ENCODE measurements at places on chromosomes 5 and 9.

DNA sequence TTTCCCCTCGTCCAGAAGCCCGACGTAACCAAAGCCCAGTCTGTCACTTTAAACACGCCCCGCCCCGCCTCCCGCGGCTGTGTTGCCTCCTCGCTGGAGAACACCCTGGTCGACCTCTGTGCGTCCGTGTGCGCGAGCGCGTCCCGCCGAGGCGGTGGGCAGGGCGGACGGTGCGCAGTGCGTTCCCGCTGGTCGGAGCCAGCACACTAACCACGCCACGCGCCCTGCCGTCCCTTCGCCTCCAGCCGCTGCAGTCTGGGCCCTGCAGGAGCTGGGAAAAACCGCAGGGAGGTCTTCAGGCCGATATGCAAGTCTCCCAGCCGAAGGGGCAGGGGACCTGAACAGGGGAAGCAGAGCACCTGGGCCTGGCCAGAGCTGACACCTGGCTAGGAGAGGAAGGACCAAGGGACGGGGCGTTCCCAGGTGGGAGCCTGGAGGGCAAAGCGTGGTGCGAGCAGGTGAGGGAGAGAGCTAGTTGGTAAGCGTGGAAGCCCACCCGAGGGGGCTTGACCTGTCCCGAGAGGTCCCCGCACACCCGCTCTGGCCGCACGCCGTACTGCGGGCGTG, 1.3 kb upstream of the PHPT1 start:
- peak; percentile 91 for DNase-seq

- DNase-seq, result no peak
Measured at GRCh38 chr5:126595486-126596083, 566 bp upstream of the ALDH7A1 start.

DNA sequence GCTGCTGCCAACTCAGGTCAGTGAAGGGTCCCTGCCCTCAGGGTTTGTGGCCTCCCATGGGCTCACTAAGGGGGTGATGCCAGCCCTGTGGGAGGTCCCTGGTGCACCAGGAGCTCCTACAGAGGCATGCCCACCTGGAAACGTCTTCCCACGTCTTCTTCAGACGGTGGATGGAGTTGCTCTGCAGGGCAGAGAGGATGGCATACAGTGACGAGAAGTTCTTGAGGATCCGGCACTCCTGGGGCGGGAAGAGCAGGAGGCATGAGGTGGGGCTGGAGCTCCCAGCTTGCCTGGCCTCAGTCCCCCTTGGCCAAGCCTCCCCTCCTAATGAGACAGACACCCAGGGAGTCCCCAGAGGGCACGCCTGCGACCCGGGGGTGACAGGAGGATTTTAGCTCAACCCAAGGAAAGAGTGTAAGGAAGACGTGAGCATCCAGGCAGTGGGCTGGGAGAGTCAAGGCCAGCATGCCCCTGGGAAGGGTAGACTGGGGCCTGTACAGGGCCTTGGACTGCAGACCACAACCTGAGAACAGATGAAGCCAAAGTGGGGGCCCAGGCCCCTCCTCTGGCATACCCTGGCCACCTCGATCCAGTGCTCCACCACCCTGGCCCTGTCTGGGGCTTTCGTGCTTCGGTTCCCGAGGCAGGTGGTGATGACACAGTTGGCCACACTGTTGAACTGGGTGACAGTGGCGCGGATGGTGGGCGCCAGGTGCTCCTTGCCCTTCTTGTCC, 14.4 kb downstream of the RALGDS start:
- peak; percentile 11 for DNase-seq

GRCh38 chr5:127426661-127427060, 90.8 kb upstream of the PRRC1 start:
- DNase-seq, result no peak

DNA sequence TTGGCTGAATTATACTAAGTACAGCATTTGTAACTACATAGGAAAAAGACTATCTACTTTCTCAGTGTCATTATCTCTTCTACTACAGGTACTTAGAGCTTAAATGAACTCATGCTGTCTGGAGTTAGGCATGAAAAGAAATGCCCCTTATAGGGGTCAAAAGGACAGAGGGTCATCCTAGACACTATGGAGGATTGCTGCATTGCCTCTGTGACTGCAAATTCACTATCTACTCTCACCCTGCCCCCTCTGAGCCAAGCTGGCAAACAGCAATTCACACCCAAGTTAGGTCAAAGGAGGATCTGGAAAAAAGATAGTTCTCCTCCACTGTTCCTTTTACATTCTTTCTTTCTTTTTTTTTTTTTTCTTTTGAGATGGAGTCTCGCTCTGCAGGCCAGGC, 36.7 kb downstream of the ANKRD31 start:
- no peak for DNase-seq

- peak; percentile 89 for DNase-seq
Measured at GRCh38 chr5:150778517-150779396, at the start of gene SMIM3. TSS of gene SMIM3 (plus strand) at chr5:150778757. CDS start at chr5:150795441, 16,684 bp downstream.

- DNase-seq, result no peak
Measured at GRCh38 chr5:120690621-120691407, 226.7 kb downstream of the PRR16 start.

DNA sequence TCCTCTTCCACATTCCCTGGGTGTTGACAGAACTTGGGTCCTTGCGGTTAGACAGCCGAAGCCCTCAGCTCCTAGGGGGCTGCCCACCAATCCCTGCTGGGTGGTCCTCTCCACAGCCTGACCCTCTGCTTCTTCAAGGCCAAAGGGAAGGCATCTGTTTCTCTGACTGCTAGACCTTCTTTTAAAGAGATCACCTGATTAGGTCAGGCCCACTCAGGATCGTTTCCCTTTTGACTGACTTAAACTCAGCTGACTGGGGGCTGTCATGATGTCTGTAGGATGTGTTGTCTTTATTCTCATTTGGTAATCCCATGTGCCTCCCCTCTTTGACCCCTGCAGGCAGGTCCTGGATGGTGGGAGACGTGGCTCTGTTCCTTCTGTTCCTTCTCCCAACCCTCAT, 207.5 kb downstream of the PAX5 start:
- no peak for DNase-seq

DNA sequence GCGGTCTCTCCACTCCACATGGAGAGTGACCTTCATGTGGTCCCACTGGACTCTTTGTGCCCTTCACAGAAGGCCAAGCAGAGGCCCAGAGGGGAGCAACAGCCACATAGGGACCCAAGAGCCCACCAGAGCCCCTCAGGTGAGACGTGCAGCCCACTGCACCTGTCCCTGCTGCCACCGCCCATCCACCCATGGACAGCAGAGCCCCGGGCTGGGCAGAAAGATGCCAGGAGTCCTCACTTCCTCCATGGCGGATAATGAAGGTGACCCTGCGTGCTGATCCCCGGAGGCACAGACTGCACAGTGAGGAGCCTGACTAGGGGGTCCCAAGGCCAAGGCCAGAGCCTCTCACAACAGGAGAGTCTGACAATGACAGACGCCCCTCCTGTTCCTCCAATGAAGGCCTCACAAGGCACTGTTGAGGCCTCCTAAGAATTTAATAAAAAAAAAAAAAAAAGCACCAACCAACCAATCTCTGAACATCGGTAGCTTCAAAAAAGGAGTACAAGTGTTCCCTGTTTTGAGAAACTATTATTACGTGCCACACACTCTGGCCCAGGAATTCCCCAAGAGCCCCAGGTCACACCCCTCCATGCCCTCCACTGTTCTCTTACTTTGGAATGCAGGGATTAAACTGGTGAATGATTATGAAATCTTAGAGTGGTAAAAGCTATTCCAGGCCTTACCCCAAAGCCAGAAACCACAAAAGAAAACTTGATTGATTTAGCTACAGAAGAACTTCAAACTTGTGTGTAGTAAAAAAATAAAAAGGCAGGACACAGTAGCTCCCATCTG, 2.8 kb upstream of the PPP1R26 start:
- no peak for DNase-seq

DNA sequence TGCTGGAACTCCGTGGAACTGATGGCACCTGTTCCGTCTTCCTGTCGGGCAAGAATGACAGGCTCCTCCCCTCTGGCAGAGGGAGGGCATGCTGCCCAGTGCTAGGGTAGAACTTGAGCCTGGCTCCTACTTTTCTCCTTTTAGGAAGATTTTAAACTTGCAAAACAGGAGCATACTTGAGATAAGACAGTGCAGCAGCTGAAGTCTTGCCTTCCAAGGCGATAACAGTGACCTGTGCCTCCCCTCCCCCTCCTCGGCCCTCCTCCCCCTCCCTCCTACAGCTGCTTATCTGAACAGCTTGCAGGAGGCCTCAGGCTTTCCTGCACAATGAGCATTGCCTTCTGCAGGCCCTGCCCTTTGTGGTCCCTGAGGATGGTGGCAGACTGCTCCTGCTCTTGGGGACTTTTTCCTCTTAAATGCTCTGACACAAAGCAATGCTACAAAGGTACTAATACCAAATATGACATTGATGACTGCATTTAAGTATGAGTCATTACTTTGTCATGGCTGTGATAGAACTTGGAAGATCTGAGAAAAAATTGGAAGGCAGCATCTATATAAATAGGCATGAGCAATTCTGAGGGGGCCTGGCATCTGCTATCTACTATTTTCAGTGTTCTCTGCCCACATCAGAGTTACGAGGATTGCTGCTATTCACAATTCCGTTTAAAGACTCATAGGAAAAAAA, 2.0 kb downstream of the GADD45G start:
- DNase-seq, result peak; percentile 56

DNA sequence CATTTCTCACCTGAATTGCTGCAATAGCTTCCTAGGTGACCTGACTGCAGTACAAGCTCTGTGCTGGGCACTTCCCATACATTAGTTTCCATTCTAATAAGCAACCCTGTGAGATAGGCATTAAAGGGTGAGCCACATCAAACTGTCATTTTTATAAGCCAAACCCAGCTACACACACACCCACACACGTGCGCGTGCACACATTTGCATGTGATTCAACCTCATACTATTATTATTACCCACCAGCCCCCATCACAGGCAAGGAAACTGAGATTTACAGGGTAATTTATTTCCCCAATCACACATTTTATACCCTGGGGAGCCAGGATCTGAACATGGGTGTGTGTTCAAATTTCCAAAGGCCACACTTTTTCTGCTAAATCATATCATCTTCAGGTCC, 93.6 kb downstream of the TTLL11 start:
- DNase-seq, result no peak

DNA sequence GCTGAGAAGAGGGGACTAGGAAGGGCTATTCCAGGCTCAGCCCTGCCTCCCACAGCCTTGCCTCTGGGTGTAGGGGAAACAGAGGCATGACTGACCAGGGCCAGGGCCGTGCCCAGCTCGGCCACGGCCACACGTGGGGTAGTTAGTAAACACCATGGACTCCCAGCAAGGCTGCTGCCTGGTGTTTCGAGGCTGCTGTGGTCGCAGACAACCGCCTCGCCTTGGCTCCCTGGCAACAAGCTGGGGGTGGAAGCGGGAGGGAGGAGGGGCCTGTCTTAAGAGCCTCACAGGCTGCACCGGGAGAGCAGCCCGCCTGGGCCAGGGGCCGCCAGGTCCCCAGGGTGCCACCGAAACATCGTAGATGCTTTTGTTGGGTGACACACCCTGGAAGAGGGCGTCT, 90.2 kb upstream of the CACNA1B start:
- no peak for DNase-seq

DNA sequence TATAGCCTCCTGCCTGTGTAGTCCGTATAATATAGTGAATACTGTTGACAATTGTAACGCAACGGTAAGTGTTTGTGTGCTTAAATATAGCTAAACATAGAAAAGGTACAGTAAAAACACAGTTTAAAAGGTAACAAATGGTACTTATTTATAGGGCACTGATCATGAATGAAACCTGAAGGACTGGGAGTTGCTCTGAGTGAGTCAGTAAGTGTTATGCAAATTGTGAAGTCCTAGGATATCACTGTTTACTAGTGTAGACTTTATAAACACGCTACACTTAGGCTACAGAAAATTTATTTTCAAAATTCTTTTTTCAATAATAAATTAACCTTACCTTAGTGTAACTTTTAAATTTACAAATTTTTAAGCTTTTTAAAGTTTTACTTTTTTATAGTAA, 1090.1 kb downstream of the CDH9 start:
- DNase-seq, result no peak

DNA sequence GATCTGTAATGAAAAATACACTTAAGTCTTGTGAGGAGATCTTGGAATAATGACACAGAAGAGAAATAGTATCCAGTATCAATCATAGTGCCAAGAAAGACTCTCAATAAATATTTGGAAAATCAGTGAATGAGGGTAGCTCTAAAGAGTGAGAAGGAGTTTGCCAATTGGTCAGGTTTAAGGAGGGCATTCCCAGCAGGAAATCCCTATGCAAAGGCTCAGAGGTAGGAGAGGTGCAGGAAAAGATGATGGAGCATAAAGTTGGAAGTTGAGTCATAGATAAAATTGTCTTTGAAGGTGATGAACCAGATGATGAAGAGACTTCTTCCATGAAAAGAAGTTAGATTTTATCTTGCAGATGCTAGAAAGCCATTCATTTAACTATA, 27.8 kb downstream of the TNPO1 start:
- DNase-seq, result no peak

GRCh38 chr9:19665146-19665863, 123.5 kb downstream of the SLC24A2 start:
- DNase-seq, result no peak

DNA sequence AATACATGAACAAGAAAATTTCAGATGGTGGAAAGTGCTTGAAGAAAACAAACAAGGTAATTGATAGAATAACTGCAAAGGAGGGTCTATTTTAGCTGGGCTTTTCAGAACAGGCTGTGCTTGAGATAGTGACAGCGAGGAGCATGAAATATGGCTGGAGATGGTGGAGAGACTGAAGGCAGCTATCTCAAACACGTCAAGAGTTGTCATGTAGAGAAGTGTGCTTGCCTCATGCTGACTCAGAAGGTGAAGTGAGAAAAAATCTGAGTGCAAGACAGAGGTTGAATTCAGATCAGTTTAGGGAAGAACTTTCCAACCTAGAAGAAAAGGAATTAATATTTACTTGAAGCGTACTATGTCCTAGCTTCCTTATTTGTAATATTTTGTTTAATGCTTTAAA, 115.5 kb upstream of the RANBP3L start:
- DNase-seq, result no peak

DNA sequence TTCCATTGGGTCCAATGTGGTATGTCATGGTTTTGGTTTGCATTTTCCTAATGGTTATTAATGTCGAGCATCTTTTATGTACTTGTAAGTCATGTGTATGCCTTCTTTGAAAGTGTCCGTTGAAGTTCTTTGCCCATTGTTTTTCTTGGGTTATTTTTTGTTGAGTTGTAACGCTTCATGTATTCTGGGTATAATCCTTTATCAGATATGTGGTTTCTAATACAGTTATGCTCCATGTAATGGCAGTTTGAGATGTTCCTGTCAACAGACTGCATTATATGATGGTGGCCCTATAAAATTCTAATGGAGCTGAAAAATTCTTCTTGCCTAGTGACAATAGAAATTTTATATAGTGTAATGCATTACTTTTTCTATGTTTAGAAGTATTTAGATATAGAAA, 17.2 kb downstream of the RIC1 start:
- no peak for DNase-seq

Data from right hindlimb (tissue), 1 donor.